ENCODE measurements at places on chromosomes 2 and 18. TPM values are rescaled to one million over a fixed set of nuclear protein-coding genes. Genes with fewer than 3 reads are reported as not detected.

The CHST9 gene
- total RNA-seq, result not detected

The DYNAP gene
- not detected for total RNA-seq

The CFC1 gene
- 0.11 TPM for total RNA-seq

The FKBP1B gene
- total RNA-seq, result 11.8 TPM

The GDF7 gene
- 0.09 TPM for total RNA-seq

The TRABD2A gene
- total RNA-seq, result 14.0 TPM

The TSPYL6 gene
- total RNA-seq, result not detected

The TMEM247 gene
- not detected for total RNA-seq

The HOXD13 gene
- total RNA-seq, result 0.18 TPM

The MTA3 gene
- total RNA-seq, result 29.2 TPM

The RHBDD1 gene
- total RNA-seq, result 8.7 TPM

The SIX2 gene
- total RNA-seq, result 2.8 TPM

The SATB2 gene
- total RNA-seq, result 2.7 TPM

The C2orf74 gene
- total RNA-seq, result 17.2 TPM

The IL37 gene
- total RNA-seq, result not detected

The TNFRSF11A gene
- total RNA-seq, result 7.1 TPM

The SCN2A gene
- not detected for total RNA-seq

The GALNT14 gene
- total RNA-seq, result 43.5 TPM

The DPYSL5 gene
- total RNA-seq, result 5.6 TPM

The LRRTM4 gene
- total RNA-seq, result not detected

The ALKAL2 gene
- not detected for total RNA-seq

The HAAO gene
- not detected for total RNA-seq

The FBXO11 gene
- total RNA-seq, result 37.1 TPM

The HNMT gene
- 1.1 TPM for total RNA-seq

The DQX1 gene
- total RNA-seq, result 0.14 TPM

The FSHR gene
- not detected for total RNA-seq

The LYG2 gene
- not detected for total RNA-seq

The RESP18 gene
- not detected for total RNA-seq

The TLX2 gene
- total RNA-seq, result 0.28 TPM

The MTX2 gene
- 39.6 TPM for total RNA-seq

The STK16 gene
- total RNA-seq, result 31.6 TPM

The NGEF gene
- 13.0 TPM for total RNA-seq

The DAW1 gene
- 2.1 TPM for total RNA-seq

The DSC2 gene
- total RNA-seq, result 1.00 TPM

The PCARE gene
- not detected for total RNA-seq

The C2orf66 gene
- total RNA-seq, result 0.08 TPM

The IL36B gene
- not detected for total RNA-seq

The FOXD4L1 gene
- total RNA-seq, result 0.35 TPM

The PAX3 gene
- not detected for total RNA-seq

All from A549 treated with AZD2906 at 1 μM for 4 hours (cell line).